ENCODE measurements at places on chromosomes 2 and 18.

GRCh38 chr2:181307203-181307991 lies 149.8 kb upstream of the ITGA4 start:
- DNase-seq = no peak

- no peak for DNase-seq
Observed at GRCh38 chr2:234558642-234559041, 61.8 kb upstream of the ARL4C start.

- DNase-seq = no peak
Observed at GRCh38 chr2:85468704-85469349, 50.3 kb downstream of the SH2D6 start.

GRCh38 chr2:218002845-218003180 lies at the start of gene TNS1:
TNS1 (minus strand) TSS chr2:218002995; CDS start chr2:218002872, 123 bp downstream.
- DNase-seq = no peak

GRCh38 chr2:236873636-236874035 lies 212.1 kb upstream of the COPS8 start:
- DNase-seq = no peak

- DNase-seq = no peak
Observed at GRCh38 chr2:41400088-41400665, 647.6 kb upstream of the PKDCC start.

DNA sequence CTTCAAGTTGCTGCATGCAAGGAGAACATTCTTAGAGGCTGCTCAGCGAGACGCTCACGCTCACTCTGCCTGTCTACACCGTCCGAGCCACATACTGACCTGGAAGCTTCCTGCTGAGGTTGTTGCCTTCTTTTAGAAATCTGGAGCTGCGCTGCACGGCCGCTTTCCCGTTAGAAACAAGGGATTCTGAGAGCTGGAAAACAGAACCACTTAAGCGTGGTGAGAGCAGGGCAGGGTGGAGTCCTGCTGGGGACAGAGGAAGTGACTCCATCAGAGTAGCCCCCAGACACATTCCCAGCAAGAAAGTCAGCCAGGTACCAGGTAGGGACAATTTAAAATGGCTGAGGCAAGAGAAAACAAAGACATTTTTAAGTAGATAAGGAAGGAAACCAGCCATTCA lies 135.2 kb downstream of the LAMA1 start:
- DNase-seq = no peak

GRCh38 chr2:74019516-74019915 lies 34.8 kb downstream of the TET3 start:
- DNase-seq = no peak

- DNase-seq = no peak
Observed at GRCh38 chr2:66445925-66446871, 11.3 kb downstream of the MEIS1 start.

DNA sequence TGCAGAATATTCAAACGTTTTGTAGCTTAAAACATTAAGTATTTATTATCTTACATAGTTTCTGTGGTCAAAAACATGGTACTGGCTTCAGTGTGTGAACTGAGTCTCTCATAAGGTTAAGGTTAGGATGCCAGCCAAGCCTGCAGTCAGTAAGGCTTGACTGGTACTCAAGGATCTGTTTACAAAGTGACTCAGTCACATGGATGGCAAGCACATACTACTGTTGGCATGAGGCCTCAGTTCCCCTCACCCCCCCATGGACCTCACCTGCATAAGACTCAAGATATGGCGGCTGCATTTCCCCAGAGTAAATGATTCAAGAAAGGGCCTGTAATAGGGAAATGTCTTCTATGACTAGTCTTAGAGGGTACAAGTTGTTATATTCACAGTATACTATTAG lies 1167.5 kb downstream of the DPP10 start:
- DNase-seq = no peak

- no peak for DNase-seq
Observed at GRCh38 chr18:55641486-55641885, 53.5 kb upstream of the TCF4 start.

- DNase-seq = no peak
Observed at GRCh38 chr2:198874472-198874858, 583.3 kb downstream of the SATB2 start.

DNA sequence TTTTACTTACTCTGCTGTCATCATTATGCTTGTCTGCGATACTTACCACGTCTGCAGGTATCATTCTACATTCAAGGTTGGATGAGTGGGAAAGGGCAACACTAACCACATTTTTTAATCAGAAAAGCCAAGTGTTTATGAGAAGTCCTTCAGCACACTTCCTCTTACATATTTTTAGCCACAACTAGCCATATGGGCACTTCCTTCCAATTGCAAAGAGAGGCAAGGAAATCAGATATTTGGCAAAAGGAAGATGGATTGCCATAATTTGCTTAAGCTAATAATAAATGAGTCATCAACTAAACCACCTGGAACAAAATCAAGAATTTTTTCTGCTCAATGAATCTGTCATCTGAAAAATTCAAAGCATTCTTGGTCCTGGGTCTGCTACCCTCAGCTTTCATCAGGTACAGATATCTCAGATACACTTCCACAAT lies 16.7 kb upstream of the MRO start:
- DNase-seq = no peak

DNA sequence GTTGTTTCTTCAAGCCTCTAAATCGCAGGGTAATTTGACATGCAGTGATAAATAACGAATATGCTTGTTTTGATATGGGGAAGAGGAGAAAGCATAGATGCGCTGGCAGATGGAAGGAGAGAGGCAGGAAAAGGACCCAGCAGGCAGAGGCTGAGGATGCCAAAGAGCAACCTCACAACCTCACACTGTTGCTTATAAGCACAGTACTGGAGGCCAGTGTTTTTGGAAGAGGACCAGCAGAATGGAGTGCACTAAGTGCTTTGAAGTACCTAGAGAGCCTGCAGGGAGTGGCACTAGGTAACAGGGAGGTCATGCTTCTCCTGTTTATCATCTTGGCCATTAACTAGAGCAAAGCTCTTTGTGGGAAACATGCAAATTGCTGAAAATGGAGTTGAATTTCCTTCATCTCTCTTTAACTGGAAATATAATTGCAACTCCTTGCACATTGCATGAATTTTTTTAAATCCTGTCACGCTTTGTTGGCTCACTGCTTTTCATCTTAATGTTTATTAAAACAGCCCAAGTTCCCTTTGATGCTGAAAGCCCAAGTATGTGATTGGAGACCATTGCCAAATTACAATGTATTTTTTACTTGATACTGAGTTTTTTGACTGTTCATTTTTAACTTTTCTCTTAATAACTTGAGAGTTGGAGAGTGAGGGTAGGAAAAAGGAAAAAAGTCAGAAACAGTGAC lies 236.4 kb downstream of the LRRTM1 start:
- DNase-seq = no peak

DNA sequence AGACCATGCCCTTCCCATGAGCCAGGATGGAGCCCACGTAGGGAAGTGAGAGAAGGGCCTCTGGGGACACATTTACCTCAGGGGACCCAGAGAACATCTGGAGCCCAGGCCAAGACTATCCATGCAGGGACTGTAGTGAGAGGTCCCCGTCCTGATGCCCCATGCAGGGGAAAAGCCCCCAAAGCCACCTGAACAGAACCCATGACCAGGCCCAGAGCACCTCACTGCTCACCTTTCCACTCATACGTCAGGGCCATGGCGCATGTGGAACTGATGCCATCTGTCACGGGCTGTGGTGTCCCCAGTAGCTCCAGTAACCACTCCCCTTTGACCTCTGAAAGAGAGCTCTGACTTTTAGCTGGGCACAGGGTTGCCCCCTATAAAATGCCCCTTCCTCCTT lies 106.5 kb upstream of the TEX51 start:
- no peak for DNase-seq

- DNase-seq = no peak
Observed at GRCh38 chr2:232584238-232584637, 33.7 kb downstream of the EIF4E2 start.

GRCh38 chr2:113891265-113891959 lies 1.5 kb downstream of the ACTR3 start:
- DNase-seq = no peak

- no peak for DNase-seq
Observed at GRCh38 chr2:216901273-216901672, 41.4 kb upstream of the TNP1 start.
